ENCODE measurements at places on chromosomes 3 and 15.

GRCh38 chr3:113794526-113794925, 44.1 kb upstream of the GRAMD1C start:
- DNase-seq: no peak

DNA sequence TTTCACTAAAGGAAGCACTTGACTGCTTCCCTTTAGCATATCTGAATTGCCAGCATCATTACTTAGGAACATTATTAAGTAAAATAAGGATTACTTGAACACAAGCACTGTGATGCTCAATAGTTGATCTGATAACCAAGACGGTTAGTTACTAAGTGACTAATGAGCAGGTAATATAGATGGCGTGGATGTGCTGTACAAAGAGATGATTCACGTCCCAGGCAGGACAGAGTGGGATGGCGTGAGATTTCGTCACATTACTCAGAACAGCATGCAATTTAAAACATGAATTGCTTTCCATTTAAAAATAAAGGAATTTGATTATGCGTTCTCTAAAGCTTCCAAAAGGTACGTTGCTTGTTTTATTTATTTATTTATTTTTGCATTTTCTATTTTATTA, 240.0 kb upstream of the ARHGEF26 start:
- DNase-seq: no peak

GRCh38 chr3:69051756-69052471, at the start of gene TMF1:
Gene TMF1, minus strand, starts transcription at chr3:69052333. Its CDS starts 247 bp downstream, at chr3:69052086.
- no peak for DNase-seq

DNA sequence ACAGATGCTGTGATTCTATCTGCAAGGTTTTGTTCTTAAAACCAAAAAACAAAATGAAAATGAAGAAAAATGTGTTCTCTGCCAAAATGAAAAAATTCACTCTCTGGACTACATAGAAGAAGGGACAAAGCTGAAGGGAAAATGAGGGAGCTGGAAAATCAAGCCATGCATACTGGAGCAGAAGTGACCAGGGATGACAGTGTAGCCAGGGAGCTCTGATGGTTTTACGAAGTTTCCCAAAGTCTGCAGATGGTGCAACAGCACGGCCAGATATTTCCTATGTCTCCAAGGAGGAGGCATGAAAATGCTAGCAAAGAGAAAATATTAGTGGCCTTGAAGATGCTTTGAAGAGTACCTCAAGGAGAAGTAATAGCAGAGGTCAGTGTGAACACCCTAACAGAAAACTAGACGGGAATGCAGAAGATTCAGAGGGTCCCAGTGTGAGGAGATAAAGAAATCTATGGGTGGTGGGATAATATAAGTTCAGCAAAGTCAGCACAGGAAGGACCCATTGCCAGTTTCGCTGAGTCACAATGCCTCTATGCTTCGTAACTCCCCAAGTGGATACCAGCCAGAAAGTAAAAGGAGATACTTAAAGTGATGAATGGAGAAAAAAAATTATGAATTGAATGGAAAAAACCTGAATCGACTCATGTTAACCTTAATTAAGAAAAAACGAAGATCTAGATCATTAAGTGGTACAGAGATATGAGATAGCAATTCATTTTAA, 39.0 kb upstream of the POMGNT2 start:
- DNase-seq: no peak

DNA sequence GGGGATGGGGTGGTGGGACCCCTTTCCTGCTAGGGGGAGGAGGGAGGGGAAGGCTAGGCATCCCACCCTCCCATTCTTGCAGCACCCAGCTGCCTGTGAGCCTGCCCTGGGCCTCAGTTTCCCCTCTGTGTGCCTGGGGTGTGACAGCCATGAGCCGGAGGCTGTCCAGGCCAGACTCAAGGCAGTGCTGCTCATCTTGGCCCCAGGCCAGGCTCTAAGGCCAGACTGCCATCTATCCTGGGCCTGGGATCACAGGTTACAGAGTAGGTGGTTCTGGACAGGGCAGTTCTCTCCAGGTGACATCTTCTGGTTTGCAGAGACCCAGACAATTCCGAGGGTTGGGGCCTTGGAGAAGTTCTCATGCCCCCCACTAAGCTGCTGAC, 3.3 kb upstream of the VILL start:
- DNase-seq: no peak

- DNase-seq: no peak
These were observed 9.3 kb downstream of the BCHE start for GRCh38 chr3:165827883-165828282.

GRCh38 chr3:32841867-32842470, 24.2 kb downstream of the TRIM71 start:
- no peak for DNase-seq

DNA sequence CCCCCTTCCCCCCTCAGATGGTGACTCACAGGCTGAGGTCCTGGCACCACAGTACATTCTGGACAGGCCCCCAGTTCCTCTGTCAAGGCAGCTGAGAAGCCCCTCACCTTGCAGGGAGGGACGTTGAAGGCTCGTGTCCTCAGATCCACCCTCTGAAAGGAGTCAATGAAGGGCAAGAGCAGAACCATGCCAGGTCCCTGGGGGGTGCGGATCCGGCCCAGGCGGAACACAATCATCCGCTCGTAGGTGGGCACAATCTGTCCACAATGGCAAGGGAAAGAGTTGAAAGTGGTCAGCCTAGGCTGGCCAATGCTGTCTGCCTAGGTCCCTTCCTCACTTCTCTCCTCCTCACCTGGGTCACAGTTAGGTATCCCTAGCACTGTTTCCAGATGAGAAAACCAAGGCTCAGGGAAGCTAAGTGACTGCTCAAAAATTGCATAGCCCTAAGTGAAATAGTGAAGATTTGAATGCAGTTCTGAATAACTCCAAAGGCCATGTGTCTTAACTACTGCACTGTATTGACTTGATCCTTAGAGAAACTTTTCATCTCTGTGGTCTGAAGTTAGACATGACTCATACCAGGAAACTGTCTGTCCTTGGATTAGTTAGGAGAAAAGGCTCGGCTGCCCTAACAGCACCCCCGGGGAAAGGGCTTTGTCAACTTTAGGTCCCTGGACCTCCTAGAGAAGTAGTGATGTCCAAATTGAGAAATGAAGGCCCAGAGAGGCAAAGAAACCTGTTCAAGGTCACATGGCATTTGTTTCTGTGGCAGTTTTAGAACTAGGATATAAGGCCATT, 2.9 kb downstream of the STOML1 start:
- DNase-seq: no peak

DNA sequence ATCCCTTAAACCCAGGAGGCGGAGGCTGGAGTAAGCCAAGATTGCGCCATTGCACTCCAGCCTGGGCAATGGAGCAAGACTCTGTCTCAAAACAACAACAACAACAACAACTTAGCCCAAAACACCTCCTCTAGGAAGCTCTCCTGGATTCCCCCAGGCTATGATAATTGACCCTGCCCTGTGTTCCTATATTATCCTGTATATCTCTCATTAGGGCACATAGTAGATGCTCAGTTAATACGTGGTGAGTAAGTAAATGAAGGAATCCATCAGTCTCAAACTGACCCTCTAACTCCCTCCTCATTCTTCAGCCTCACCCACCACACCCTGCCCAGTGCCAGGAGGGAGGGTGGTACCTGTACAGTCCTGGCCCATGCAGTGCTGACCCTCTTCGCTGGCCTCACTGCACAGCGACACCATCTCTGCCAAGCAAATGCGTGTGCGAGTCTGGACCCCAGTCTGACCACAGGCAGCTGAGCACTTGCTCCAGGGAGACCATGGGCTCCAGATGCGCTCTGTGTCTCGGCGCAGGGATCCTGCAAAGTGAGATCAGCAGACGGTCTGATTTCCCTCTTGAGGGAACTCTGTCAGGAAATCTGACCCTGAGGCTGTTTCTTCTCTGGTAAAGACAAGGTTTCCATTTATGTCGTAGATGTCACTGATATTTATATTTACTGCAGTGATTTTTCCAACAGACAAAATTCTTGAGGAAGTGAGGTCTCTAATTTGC, 6.2 kb downstream of the CILP start:
- DNase-seq: no peak

GRCh38 chr3:59266551-59266950, 216.7 kb upstream of the CFAP20DC start:
- DNase-seq: no peak

- DNase-seq: no peak
These were observed 2.0 kb downstream of the P4HTM start for GRCh38 chr3:48991851-48992545.

DNA sequence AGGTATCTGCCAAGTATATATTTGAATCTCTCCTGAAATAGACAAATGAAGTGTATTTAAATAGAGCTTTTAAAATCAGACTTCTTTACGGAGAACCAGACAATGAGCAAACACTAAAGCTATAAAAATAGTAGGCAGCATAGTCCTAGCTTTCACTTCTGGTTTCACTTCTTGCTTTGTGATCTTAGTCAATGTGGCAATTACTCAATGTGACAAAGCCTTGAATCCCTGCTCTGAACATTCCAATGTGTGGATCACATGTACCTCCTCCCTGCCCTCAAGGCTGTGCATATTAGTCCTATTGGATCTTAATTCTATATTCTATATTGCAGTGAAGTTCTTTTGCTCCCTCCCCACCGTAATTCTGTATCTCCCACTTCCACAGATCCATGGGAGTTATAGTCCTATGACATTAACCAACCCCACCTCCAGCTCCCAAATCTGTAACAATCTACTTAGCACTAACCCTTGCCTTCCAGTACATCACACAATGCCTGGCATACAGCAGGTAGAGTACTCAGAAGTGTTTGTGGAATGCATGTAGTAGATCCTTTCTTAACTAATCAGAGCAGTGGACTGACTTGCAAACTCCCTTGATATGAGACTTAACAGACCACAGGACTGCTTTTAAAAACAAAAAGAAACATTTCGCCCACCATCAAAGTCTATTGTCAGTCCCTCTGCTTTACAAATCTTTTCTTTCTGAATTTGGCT, 24.3 kb upstream of the CP start:
- no peak for DNase-seq

GRCh38 chr3:129317014-129317771, 38.5 kb downstream of the HMCES start:
- DNase-seq: no peak
